CD8-positive, alpha-beta memory T cell (primary cell): ENCODE measurements at places on chromosomes 2 and 18.
A peak's percentile ranks its signal among the peaks of the same experiment; 100 is the strongest.

GRCh38 chr2:170723446-170723958, 8.4 kb downstream of the SP5 start:
- no peaks in the 10 kb centered on the region for H3K4me1 ChIP-seq
- DNase-seq, result no peak
- no peaks in the 10 kb centered on the region for H3K36me3 ChIP-seq
- no peak overlapping the region for H3K4me3 ChIP-seq

DNA sequence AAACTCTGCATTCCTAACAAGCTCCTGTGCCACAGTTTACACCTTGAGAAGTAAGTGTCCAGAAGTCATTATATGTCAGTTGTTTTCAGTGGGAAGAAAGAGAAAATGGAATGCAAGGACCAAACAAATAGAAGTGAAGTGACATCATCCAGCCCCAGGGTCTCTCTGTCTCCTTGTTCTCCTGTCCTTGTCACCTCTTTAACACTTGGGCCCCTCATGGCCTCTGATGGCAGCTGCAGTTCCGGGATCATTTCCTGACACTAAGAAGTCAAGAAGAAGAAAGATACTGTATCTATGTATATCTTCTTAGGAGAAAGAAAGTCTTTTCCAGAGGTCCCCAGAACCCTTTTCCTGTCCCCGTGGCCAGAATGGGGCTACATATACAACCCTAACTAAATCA, 2.8 kb upstream of the CFAP221 start:
- no peak overlapping the region for H3K4me3 ChIP-seq
- peaks cover 3% of the 10 kb centered on the region for H3K27me3 ChIP-seq
- H3K36me3 ChIP-seq, result no peaks in the 10 kb centered on the region
- no peak overlapping the region for H3K27ac ChIP-seq

- no peaks in the 10 kb centered on the region for H3K27me3 ChIP-seq
- H3K36me3 ChIP-seq, result no peaks in the 10 kb centered on the region
- DNase-seq, result no peak
- H3K4me3 ChIP-seq, result no peak overlapping the region
Observed at GRCh38 chr2:11955314-11955713, 208.9 kb downstream of the LPIN1 start.

DNA sequence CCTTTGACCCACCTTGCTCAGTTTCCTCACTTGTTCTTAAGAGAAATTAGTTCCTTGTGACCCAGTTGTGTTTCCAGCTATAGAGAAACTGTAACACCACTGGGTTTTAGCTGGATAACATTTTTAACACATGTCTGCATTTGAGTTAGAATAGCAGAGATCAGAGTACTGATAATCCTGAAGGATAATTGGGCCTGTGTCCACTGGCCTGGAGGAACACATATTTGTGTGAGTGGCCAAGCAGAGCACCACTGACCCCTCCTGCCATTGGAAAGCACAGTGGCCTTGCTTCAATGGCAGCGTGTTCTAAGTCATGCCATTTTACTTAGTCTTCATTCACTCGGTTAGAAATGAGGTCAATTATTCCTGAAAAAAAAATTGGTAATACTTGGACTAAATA, 42.6 kb downstream of the PKP4 start:
- H3K4me3 ChIP-seq, result no peak overlapping the region
- H3K4me1 ChIP-seq, result no peaks in the 10 kb centered on the region
- H3K27me3 ChIP-seq, result no peaks in the 10 kb centered on the region
- no peak for DNase-seq
- no peaks in the 10 kb centered on the region for H3K36me3 ChIP-seq
- H3K27ac ChIP-seq, result no peak overlapping the region

DNA sequence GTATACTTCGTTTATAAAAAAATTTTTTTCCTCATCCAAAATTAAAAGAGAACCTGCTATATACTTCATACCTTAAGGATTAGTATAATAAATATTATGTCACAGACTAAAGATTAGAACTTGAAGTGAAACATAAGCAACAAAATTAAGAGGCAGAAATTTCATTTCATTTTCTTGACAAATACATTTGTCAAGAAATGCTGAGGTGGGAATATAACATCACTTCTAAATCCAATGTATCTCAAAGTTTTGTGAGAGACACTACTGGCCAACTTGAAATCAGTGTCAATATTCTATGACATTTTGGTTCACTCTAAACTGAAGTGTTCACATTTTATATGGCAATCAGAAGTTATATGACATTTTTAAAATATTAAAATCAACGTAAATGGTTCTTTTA, 43.8 kb downstream of the SCRN3 start:
- no peak overlapping the region for H3K27ac ChIP-seq
- H3K4me3 ChIP-seq, result no peak overlapping the region
- no peaks in the 10 kb centered on the region for H3K27me3 ChIP-seq
- no peaks in the 10 kb centered on the region for H3K4me1 ChIP-seq

DNA sequence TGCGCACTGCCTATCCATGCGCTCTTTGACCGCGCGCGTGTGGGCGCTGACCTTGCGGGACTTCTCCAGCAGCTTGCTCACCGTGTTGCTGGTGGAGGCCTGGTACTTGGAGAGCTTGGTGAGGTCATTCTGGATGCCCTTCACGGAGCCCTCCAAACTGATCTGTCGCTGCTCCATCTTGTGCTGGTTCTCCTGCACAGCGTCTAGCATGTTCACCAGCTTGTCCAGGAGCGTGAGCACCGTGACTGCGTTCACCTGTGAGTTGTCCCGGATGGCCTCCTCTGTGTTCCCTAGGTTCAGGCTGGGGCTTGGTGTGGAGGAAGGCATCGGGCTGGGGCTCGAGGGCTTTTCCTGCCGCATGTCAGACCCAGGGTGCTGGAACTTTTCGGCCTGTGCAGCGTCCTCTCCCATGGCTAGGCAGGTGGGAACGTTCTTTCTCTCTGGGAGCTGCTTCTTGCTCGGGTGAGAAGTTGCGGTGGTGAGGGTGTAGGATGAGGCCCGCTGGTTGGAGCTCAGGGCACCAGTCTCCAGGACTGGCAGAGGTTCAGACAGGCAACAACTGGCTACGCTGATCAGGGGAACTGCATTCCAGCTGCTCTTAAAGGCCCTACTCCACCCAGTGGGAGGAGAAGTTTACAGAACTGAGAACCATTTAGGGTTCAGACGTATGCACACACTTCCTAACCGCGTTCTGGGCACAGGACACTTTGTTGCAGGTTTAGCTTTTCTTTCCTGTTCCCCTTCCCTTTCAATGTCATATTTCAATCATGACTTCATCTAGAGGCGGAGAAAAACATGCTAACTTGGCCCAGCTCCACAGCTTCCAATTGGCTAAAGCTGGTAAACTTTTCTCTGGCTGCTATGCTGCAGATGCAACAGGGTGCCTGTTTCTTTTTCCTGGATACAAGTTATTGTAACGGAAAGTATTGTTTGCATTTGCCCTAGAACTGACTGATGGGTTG, at the start of gene CAVIN2:
TSS of gene CAVIN2 (minus strand) at position 574 of the 962 bp plus-strand sequence. CDS start at position 411, 163 bp downstream.
- no peaks in the 10 kb centered on the region for H3K27me3 ChIP-seq
- H3K4me1 ChIP-seq, result no peaks in the 10 kb centered on the region
- no peak for DNase-seq
- H3K27ac ChIP-seq, result peak within 1 kb of the TSS; percentile 64
- H3K36me3 ChIP-seq, result no peaks in the 10 kb centered on the region

GRCh38 chr2:23135481-23136100, 249.4 kb upstream of the KLHL29 start:
- no peaks in the 10 kb centered on the region for H3K36me3 ChIP-seq
- H3K27ac ChIP-seq, result no peak overlapping the region
- no peaks in the 10 kb centered on the region for H3K4me1 ChIP-seq
- no peaks in the 10 kb centered on the region for H3K27me3 ChIP-seq
- DNase-seq, result no peak
- no peak overlapping the region for H3K4me3 ChIP-seq

DNA sequence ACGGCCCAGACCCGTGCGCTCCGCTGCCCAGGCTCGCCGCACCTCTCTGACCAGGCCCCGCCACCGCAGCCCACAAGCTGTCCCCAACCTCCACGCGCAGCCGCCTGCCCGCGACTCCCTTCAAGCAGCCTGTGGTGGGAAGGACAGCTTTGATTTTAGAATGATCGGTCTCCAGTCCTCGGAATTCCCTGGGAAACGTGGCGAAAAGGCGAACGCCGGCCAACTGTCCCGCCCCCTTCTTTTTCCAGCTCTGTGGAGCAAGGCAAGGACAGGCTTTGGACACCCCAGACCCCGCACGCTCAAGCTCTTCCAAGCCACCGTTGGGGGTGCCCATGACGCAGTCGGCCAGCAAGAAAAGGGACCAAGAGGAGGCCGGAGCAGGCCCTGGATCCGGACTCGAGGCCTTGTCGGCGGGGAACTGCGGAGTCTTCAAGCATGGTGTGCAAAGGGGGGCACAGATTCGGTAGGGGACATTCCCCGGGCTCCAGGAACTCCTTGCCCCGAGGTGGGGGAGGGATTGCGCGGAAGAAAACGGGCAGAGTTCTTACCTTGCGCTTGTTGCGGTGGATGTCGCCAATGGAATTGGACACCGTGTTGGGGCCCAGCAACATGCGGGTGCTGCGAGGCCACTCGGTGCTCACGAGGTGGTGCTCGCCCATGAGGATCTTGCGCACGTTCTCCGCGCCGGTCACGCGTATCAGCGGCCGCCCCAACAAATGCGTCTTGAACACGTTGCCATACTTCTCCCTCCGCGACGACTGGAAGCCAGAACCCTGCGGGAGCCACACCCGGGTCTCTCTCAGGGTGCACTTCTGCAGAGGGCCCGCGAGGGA, 4.0 kb downstream of the CYP26B1 start:
- DNase-seq, result no peak
- no peak overlapping the region for H3K27ac ChIP-seq
- H3K36me3 ChIP-seq, result no peaks in the 10 kb centered on the region
- peaks cover 7% of the 10 kb centered on the region for H3K4me1 ChIP-seq

DNA sequence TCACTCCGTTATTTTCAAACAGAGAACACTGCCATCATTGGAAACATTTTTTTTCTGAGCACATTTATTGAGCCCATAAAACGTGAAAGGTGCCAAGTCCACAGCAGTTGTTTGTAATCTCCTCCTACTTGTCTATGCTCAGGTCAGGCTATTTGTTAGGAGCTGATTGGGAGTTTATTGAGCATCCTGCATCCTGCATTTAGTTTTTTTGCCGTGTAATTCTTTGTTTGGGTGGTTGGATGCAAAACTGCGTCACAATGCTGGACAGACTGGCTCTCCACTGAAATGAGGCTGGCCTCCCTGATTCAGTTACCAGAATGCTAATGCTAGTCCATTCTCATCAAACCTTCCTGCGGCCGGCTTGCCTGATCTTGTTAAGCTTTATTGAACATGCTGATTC, 71.4 kb downstream of the RAPGEF4 start:
- no peaks in the 10 kb centered on the region for H3K4me1 ChIP-seq
- H3K36me3 ChIP-seq, result no peaks in the 10 kb centered on the region
- no peak overlapping the region for H3K4me3 ChIP-seq
- H3K27ac ChIP-seq, result no peak overlapping the region

GRCh38 chr2:8168876-8169424, 512.9 kb upstream of the ID2 start:
- no peak overlapping the region for H3K27ac ChIP-seq
- no peaks in the 10 kb centered on the region for H3K36me3 ChIP-seq
- H3K4me1 ChIP-seq, result no peaks in the 10 kb centered on the region
- H3K4me3 ChIP-seq, result no peak overlapping the region
- no peak for DNase-seq

GRCh38 chr18:13241083-13241892, 22.7 kb downstream of the LDLRAD4 start:
- no peak for DNase-seq
- H3K27ac ChIP-seq, result no peak overlapping the region
- H3K27me3 ChIP-seq, result no peaks in the 10 kb centered on the region
- no peaks in the 10 kb centered on the region for H3K4me1 ChIP-seq
- no peaks in the 10 kb centered on the region for H3K36me3 ChIP-seq

- H3K4me1 ChIP-seq, result no peaks in the 10 kb centered on the region
- no peaks in the 10 kb centered on the region for H3K27me3 ChIP-seq
- H3K36me3 ChIP-seq, result no peaks in the 10 kb centered on the region
- H3K4me3 ChIP-seq, result no peak overlapping the region
- no peak for DNase-seq
Observed at GRCh38 chr2:2018713-2019410, 274.5 kb upstream of the PXDN start.
